ENCODE measurements at places on chromosomes 13 and 19.

DNA sequence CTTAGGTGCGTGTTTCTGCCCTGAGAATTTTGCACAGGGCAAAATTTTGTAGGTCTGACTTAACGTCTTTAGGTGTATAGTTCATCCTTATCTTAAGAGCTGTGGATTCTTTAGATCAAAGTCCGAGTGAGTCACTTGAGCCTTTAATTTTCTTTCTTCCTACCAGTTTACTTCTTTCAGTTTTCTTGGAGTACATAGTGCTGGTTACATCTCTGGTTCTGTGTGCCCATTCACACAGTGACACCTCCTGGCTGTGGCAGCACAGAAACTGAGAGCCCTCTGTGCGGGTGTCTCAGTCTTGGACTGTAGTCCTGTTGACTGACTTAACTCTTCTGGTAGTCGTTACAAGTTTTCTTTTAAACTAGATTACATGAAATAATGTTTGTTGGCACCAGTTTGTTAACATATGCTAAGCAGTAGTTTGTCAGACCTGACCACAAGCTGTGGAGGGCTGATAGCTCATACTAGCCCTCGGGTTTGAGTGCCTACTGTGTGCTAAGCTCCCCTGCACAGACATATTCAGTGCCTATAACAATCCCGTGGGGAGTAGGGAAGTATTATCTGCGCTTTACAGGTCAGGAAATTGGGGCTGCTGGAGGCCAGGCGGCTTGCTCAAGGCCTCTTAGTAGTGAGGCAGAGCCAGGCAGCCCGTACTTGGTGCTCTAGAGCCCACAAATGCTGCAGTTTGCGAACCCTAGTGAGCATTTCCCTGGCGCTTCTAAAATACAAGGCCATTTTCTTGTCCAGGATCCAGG lies 1.6 kb downstream of the GATAD2A start:
- DNase-seq, result no peak

- no peak for DNase-seq
Measured at GRCh38 chr19:7819337-7819736, 10.7 kb upstream of the EVI5L start.

GRCh38 chr13:43377973-43378372 lies 354.6 kb downstream of the DNAJC15 start:
- no peak for DNase-seq

GRCh38 chr13:67318860-67319259 lies 88.7 kb upstream of the PCDH9 start:
- DNase-seq, result no peak

GRCh38 chr19:46270521-46271256 lies 26.2 kb upstream of the HIF3A start:
- no peak for DNase-seq

DNA sequence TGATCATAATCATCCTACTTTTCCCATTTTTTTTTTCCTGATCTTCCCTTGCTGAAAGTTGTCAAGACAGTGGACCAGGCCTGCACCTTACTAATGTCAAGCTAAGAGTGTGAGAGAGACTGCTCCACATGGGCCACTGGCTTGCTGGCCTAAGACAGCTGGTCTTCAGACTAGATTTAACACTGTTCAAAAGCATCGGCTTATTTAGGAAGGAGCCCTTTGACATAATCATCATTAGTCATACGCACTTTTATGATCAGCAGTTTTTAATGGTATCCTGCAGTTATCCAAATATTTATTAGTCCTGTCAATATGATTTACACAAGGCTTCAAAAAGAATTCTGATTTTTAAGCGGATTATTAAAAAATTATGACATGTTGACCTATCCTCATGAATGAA lies 270.6 kb downstream of the DNAJC15 start:
- DNase-seq, result no peak

GRCh38 chr19:49653466-49653806 lies 11.4 kb downstream of the SCAF1 start:
- DNase-seq, result no peak

DNA sequence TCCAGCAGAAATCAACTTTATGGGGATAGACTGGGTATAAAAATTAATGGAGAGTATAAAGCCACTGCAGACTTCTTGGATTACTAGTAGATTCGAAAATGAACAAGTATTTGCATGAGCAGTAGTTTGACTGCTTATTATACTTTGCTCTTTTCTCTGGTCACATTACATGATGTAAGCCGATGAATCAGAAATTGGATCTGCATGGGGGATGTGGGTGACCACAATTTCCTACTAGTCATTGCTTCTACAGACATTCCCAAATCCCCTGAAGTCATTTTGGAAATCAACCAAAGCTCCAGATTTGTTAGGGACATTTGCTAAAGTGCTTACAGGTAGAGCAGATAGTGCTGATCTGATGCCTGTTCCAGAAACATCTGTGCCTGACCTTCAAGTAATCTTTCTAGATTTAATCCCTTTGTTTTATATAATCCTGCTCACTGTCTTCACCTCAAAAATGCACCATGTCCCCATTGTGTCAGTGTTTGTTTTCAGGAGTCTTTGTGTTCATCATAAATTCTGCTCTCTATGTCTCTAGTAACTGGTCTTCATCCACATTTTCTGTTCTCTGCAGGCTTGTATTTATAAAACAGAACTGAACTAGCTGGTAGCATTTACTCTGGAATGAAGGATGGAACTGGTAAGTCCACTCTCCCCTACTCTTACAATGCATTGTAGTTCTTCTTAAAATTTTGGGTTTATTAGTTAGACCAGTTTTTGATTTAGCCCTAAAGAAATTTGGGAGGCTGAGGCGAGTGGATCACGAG lies 201.5 kb upstream of the CSNK1A1L start:
- no peak for DNase-seq

- DNase-seq, result no peak
Measured at GRCh38 chr19:7783991-7784423, 21.0 kb downstream of the CLEC4M start.

DNA sequence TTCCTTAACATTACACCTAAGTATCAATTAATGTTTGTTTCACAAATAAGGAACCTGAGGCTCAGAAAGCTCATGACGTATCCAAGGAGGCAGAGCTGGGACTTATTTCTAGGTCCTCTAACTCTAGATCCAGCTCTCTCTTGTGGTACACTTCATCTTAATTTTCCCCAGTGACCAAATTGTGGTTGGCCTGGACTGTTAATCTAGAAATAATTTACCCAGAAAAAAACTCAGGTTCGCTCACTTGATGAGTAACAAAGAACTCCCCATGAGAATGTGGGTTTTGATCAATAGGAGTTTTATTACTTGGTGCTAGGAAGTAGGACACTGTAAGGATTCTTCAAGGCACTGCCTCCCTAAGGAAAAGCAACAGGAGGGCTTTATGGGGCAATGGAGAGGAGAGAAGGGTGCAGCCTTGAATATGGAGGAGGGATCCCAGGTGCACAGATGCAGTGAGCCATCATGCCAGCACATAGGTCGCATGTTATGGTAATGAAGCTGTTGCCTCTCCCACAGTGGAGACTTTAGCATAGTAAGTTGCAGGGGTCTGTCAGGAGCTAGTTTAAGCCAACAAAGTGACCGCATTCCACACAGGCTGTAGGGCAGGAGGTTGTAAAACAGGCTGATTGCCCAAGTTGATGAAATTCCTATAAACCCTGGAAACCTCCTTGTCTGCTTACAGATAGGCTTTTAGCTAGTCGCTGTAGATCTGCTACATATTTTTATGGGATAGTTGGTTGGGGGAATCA lies 14.7 kb downstream of the RAP2A start:
- DNase-seq, result no peak

DNA sequence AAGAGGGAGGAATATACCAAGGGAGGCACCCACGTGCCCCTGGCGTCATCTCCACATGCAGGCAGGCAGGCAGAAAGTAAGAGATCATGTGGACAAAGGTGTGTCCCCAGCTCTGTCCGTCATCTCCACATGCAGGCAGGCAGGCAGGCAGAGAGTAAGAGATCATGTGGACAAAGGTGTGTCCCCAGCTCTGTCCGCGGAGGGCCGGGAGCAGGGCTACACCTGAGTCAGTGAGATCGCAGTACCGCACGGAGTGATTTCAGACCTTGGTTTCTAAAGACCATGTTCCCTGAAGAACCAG lies 22.2 kb downstream of the CAPS start:
- no peak for DNase-seq

GRCh38 chr19:44553478-44554171 lies 24.1 kb upstream of the CEACAM20 start:
- DNase-seq, result no peak

DNA sequence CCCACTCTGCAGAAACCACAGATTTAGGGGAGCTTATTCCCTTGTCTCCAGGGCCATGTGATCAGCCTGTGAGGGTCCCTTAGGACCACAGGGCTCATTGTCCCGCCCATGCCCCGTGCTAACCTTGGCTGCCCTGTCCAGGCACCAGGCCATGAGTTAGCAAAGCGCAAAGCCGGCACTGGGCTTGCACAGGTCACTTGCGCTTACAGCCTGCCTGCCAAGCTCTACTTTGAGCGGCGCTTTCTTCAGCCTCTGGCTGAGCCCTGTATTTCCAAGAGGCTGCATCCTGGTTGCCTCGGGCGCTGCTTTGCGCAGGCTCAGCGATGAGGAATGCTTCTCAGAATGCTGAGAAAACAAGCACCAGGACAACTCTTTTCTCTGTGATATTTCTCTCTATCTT lies 188.0 kb downstream of the TDRD3 start:
- DNase-seq, result no peak

- no peak for DNase-seq
Measured at GRCh38 chr19:33216198-33216830, 9.3 kb downstream of the SLC7A10 start.

DNA sequence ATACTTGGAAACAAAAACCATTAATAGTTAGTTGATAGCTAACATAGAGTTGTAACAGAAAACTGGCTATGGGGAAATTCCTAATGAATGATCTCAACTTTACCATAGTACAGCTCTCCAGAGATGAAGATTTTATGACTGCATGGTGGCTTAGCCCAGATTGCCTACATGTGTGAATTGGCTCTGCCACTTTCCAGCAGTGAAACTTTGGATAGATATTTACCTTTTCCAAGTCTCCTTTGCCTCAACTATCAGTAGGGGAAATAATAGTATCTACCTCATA lies 161.1 kb downstream of the LACC1 start:
- no peak for DNase-seq

DNA sequence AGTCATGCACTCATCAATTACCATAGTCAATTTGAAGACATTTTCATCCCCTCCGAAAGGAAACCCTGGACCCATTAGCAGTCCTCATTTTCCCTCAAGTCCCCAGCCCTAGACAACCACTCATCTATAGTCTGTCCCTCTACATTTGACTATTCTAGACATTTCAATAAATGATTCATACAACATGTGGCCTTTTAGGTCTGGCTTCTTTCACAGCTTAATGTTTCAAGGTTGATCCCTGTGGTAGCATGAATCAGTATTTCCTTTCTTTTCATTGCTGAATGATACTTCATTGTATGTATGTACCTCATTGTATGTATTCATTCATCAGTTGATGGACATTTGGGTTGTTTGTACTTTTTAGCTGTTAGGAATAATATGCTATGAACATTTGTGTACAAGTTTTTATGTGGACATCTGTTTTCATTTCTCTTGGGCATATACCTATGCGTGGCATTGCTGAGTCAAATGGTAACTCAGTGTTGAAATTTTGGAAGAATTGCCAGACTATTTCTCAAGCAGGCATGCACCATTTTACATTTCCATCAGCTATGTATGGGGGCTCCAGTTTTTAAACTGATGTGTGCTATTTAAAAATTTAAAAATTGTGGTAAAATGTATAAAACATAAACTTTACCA lies 18.4 kb downstream of the SPATA13 start:
- no peak for DNase-seq

- DNase-seq, result peak; percentile 17
Measured at GRCh38 chr13:77751513-77752456, 54.3 kb downstream of the SLAIN1 start.

DNA sequence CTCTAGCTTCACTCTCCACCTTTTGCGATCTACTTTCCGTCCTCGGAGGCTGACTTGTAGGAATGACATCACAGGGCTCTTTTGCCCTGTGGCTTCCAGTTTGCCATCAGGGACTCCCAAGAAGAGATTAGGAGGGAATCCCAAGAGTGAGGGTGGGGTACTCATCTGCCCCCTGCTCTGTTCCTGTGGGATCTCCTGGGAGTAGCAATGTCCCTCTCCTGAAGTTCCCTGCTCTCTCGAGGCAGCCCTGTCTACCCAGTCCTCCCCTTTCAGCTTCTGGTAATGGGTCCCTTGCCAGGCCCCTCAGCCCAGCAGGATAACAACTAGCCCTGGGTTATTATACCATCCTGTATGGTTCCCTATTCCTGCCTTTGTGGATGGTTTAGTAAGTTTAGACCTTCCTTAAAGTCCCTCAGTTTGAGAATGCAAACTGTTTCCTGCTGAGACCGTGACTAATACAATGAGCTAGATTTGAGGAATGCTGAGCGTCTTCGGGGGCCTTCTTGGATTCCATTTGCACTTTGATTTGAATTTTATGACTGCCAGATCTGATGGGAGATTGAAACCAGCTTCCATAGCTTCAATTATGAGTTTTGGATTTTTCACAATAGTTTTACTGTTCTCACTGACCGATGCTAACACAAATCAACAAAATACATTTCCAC lies 73.7 kb upstream of the IPO5 start:
- no peak for DNase-seq

DNA sequence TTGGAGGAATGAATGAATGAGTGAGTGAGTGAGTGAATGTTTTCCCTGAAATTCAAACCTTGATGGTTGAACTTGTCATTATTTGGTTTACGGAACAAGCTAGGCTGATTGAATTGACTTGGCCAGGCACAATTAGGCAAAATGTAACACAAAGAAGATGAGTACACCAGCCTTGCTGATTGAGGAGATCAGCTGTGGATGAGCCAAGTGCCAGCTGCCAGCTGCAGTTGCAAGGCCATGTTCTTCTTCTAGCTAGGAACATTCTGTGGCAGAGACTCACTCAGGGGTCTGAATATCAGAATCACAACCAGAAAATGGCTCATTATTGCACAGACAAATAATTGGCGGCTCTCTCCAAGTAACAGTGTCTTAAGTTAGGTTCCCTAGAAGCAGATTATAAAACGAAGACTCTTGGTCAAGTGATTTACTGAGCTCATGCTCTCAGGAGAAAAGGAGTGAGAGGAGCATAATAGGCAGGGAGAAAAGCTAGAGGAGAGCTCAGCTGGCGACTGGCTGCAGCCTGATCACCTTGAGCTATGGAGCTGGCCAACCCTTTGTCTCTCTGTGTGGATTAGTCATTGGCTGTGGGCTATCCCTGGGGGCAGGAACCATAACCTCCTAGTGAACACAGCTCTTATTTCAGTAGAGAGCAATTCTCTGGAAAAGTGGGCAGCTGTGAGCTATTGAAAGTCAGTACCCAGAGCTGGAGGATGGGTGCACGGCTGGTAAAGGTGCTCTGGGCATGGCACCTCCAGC lies 225.3 kb upstream of the SERP2 start:
- DNase-seq, result no peak

DNA sequence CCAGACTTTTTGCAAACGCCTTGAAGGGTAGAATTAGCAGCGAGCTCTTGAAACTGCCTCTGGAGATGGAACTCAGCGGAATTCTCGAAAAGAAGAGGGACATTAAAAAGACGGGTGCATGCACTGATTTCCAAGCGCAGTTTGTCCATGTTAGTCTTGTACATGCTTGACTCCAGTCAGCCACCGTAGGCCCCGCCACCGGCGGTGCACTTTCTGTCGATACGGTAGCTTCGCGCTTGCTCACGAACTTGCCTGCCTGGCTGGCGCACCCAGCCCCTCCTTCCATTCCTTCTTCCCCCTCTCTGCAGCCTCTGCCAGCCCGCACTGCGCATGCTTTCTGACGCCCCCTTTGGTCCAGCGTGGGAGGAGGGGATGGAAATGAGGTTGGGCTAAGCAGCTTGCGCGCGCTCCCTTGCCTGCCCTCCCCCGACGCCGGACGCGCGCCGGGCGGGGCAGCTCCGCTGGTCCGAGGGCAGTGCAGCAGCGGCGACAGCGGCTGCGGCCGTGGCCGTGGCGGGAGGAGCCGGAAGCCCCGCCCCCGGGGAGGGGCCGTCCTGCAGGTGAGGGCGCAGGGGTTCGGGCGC lies at the start of gene ZNF575:
ZNF575 (plus strand) TSS at position 227 of the 584 bp plus-strand sequence. CDS start 1,235 bp downstream, outside the sequence.
- DNase-seq, result peak; percentile 73
